Activated T-helper 1 cell treated with anti-CD3 and anti-CD28 coated beads, Interleukin-2, amount 50 U/mL, for 16 hours (primary cell): ENCODE measurements at places on chromosomes 6 and 20.

GRCh38 chr6:156174031-156174890 lies 602.9 kb upstream of the ARID1B start:
- no peak for DNase-seq

DNA sequence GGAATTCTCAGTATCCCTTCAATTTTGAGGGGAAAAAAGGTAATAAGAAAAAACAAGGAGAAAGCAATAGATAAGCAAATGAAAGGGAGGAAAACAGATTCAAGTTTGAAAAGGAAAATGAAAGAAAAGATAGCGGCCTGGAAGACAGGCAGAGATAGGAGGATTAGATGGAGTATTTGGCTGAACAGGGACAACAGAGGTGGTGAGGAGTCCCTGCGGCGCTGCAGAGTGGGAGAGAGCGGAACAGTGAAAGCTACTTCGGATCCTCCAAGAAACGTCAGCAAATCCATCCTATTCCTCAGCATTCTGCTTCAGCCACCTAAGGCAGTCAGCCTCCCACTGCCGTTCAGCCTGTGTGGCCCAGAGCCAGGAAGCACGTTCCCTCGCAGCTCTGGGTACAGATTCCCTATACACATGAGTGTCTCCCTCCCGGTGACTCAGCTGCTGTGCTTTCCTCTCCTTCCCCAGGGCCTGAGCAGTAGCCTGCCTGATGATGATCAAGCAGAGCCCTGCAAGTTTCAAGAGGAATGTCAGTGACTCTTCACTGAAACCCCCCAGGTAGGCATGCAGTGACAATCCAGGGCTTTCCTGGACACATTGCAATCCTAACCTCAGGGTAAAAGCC lies 43.4 kb upstream of the CDYL start:
- DNase-seq: no peak

DNA sequence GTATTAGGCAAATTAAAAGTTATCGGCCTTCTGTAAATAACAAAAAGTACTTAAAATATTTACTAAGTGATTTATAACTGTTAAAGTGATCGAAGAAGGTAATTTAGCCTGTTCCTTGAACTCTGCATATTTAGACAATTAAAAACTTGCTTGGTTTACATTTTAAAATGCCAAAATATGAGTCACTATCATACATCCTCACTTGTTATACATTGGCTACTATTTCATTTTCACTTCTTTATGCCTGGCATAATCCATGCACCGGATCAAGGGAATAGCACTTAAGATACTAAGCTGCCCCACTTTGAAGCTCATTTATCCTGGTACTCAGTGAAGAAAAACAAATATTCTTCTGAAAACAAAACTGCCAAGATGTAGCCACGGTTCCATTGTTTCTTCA lies 344.6 kb downstream of the UBE3D start:
- no peak for DNase-seq

GRCh38 chr6:35025232-35026188 lies 115.6 kb downstream of the TCP11 start:
- no peak for DNase-seq

GRCh38 chr6:150316936-150317335 lies 51.9 kb upstream of the IYD start:
- DNase-seq: no peak

GRCh38 chr6:25889877-25890853 lies 16.1 kb upstream of the SLC17A3 start:
- no peak for DNase-seq

DNA sequence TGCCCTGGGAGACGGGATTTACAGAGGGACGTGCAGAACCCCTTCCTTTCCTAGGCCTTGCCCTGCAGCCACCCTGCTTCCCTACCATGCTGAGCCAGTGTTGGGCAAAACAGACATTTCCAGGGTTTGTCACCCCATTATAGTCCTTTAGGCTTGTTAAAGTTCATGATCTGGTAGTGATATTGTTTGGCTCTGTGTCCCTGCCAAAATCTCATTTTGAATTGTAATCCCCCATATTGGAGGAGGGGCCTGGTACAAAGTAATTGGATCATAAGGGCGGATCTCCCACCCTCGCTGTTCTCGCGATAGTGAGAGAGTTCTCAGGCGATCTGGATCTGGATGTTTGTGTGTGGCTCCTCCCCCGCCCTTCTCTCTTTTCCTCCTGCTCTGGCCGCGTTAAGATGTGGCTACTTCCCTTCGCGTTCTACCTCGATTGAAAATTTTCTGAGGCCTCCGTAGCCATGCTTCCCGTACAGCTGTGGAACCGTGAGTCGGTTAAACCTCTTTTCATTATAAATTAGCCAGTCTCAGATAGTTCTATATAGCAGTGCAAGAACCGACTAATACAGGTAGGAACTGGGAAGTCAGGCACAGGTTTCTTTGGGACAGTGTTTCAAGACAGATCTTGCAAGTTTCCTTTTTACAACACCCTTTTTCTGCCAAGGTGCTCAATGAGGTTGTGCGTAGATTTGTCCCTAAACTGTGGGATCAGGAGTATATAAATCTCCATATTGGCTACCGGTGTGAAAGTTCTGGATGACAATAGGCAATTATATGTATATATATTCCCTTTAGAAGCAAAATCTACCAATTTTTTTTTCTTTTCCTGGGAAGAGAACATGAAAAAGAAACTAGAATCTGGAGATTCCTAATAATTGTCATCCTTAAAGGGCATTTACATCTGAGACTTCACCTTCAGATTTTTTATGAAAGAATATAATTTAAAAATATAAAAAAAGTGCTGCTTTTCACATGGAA lies 152.1 kb downstream of the SAMD5 start:
- no peak for DNase-seq

DNA sequence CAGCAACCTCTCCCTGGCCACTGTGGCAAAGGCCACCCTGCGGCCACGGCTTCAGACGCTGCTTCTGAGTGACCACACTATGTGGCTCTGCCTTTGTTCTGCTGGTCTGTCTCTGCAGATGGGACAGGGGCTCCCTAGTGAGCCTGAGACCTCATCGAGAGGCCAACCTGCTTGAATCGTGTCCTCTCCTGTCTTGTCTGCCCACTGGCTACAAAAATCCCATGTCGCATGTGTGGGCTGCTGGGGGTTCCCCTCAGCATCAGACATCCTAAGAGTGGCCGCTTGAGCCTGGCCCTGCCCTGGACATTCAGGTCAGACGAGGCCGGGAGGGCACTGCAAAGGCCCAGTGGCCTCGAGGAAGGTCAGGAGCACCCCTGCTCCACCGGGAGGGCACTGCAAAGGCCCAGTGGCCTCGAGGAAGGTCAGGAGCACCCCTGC lies 222.9 kb downstream of the DLL1 start:
- no peak for DNase-seq

DNA sequence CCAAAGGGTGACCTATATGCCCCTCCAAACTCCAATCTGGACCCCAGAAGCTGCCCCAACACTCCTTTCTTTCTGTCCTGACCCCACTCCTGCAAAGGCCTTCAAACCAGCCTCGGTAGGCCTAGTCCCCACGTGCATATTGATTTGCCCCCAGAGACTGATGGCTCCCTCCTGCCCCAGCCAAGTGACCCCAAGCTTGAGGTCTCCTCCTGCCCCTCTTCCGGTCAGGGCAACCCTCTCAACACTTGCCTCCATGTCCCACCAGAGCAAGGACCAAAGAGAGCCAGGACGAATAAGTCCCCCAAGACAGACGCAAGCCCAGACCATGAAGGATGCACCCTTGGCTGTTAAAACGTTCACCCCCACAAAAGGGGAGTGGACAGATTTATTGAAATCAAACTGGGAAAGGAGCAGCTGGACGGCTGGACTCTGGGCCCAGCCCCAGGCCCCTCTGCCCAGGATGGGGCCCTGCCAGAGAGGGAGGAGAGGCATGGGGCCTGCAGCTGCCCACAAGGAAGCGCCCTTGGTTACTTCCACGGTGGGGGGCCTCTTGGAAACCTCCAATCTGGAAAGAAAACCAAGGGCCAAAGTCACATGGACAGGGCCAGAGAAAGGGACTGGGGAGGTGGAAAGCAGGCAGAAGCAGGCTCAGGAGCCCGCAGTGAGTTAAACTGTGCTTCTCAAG lies 2.4 kb upstream of the SPEF1 start:
- no peak for DNase-seq

DNA sequence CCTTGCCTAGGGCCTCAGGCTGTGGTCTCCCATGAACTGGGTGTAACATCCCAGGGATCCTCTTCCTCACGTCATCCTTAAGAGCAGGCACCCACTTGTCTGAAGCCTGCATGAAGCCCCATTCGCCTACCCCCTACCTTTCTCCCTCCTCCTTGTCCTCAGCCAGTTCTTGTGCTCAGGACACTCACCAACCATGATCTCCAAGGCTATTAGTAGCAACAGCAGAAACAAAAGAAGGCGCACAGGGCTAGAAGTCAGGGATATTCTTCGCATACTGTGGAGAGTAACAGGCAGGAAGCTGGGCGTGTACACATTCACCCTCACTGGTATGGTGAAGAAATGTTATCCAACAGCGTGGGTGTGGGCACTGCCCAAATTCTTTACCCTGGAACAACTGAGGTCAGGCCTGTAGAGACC lies 7.3 kb downstream of the RAET1E start:
- no peak for DNase-seq

DNA sequence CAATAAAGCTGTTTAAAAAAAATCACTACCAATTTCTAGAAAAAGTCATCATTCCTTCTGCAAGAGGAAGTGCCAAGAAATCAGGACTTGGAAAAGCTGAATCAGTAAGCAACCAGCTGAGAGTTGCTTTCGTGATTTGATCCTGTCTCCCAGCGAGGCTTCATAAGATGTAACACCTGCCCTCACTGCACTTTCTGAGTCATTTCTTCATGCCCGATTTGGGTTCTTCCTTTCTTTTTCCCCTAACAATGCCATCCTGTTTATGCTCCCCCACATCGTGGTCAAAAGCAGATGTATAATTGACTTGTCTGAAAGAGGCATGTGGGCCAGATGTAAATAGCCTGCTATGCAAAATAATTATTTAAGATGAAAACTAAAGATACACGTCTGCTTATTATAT lies 52.1 kb downstream of the RIPOR2 start:
- DNase-seq: no peak

GRCh38 chr6:142210606-142211005 lies 63.5 kb downstream of the VTA1 start:
- DNase-seq: no peak

GRCh38 chr6:144893680-144894151 lies 608.6 kb downstream of the UTRN start:
- no peak for DNase-seq

DNA sequence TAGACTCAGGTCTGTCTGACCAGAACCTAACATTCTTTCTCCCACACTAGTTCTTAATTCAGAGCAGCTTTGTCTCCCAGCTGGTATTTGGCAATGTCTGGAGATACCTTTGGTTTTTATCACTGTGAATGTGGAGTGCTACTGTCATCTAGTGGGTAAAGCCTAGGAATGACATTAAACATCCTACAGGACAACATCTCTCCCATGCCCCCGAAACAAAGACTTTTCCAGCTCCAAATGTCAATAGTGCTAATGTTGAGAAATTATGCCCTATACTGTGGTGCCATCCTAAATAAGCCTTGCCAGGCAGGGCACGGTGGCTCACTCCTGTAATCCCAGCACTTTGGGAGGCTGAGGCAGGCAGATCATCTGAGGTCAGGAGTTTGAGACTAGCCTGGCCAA lies 4.2 kb upstream of the TTPAL start:
- DNase-seq: no peak

DNA sequence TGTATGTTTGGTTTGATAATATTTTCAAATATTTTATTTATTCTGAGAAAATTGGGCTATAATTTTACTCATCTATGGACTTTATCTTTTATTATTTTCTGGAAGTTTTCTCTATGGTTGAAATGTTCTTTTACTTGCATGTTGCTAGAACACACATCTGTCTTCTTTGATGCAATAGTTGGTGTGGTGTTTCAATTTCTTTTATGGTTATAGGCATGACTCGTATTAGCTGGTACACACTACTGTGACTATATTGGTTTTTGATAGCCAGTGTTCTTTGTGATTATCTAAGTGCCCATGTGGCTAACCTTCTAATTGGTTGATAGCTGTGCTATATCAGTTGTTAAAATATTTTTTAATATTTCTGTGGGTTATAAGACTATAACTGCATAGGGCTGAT lies 1343.3 kb upstream of the GJE1 start:
- no peak for DNase-seq

GRCh38 chr6:70375882-70376281 lies 37.4 kb upstream of the FAM135A start:
- DNase-seq: no peak

- no peak for DNase-seq
Observed at GRCh38 chr20:46099491-46100287, 9.9 kb upstream of the NCOA5 start.

DNA sequence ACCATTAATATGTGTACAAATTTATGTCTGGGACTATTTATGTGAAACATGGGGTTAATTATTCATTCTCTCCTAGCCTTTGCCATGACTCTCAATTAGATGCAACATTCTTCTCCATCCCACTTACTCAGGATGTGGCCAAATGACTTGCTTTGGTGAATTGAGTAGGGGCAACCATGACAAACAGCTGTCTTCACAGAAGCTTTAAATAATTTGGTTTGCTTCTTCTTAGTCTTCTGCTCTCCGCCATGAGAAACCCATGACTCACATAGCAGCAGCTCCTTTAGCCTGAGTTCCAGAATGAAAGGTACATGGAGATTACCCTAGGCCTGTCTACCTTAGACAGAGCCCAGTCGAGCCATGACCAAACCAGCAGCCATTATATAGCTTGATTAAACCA lies 74.7 kb downstream of the FRK start:
- no peak for DNase-seq

DNA sequence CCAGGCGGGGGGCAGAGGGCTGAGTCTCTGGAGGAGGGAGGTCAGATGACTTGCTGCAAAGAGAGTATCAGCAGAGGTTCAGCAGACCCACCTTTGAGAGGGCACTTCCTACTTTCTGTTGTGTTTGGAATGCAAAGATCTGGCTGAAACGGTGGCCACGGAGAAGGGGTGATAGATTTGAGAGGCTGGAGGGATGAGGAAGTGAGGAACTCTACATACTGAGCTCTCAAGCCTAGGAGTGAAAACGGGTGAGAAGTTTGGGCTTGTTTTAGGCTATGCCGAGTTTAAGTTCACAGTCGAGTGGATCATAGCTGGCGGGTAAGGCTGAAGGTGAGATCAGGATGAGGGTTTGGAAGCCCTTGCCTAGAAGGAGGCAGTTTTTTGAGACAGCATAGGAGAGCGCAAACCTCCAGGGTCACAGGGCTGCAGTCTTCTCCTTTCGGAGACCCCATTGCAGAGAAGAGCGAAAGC lies 477 bp upstream of the ITPA start:
- DNase-seq: no peak

DNA sequence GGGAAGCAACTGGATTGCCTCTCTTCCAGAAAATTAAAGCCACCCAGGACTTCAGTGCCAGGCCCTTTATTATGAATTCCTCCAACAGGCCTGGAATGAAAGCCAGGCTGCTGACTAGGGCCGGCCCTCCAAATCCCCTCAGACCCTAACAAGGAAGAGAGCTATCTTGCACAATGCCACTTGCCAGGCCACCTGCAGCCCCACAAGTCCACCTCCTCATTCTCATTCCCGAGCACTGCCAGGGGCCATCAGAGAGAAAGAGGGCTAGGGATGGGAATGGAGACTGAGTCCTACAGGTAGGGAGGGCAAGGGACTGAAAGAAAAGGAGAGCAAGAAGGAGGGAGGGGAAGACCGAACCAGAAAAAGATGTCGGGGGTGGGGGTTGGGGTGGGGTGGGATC lies 86.5 kb downstream of the MRPL14 start:
- DNase-seq: no peak

- no peak for DNase-seq
Observed at GRCh38 chr6:111423960-111424846, 58.8 kb downstream of the REV3L start.
